ENCODE measurements at places on chromosomes 7 and 10. TPM values are rescaled to one million over a fixed set of nuclear protein-coding genes. Genes with fewer than 3 reads are reported as not detected.

GRCh38 chr7:114932991-114933390 is 11.1 kb downstream of the MDFIC start:
- DNase-seq, result no peak

DNA sequence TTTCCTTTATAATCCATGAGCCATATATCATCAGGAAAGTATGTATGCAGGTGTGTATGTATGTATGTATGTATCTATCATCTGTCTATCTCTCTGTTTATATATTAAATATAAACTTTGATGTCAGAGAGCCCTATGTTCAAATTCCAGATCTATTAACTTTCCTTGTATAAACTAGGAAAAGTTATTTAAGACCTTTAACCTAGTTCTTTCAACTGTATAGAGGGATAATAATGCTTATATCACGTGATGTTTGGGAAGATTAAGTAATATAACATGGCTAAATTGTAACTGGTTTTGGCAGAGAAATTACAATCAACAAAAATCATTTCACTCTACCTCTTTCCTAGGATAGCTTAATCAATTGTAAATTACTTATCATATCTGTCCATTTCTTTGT is 628.3 kb upstream of the IGFBP3 start:
- DNase-seq, result no peak

CPA5 gene
- polyA plus RNA-seq, result not detected

- DNase-seq, result no peak
These were observed 128.9 kb downstream of the ZNF438 start for GRCh38 chr10:30902621-30903396.

- no peak for DNase-seq
These were observed 108.3 kb downstream of the COL28A1 start for GRCh38 chr7:7427363-7427762.

Measured in left renal pelvis (tissue), 4 donors.